ENCODE measurements at places on chromosomes 4 and X. TPM values are rescaled to one million over a fixed set of nuclear protein-coding genes. Genes with fewer than 3 reads are reported as not detected.
A peak's percentile ranks its signal among the peaks of the same experiment; 100 is the strongest.

CFI gene
- total RNA-seq = not detected

HTR2C gene
- total RNA-seq = not detected

RAB9B gene
- 0.75 TPM for total RNA-seq

IL2 gene
- not detected for total RNA-seq

SULT1E1 gene
- not detected for total RNA-seq

TLR8 gene
- total RNA-seq = 0.39 TPM

REPS2 gene
- 9.4 TPM for total RNA-seq

COX7B2 gene
- total RNA-seq = not detected

GLRA2 gene
- total RNA-seq = not detected

WDR19 gene
- 79.8 TPM for total RNA-seq

BRS3 gene
- not detected for total RNA-seq

- peak; percentile 67 for DNase-seq
These were observed 9.4 kb downstream of the FNIP2 start for GRCh38 chr4:158778156-158778711.

DNA sequence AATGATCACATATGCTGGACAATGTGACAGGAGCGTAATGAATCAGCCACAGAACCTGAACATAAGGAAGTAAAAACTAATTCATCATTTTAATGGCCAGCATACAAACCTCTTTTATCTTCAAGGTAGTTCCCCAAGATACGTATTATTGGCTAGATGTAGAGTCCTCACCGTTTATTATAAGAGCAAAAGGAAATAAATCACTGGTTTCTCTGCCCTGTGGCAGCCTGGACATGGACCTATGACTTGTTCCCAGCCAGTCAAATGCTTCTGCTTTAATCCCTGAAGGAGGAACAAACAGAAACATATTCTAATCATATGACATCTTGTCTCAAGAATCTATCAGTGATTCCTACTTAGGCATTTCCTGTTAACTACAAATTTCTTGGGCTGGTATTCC, 86.8 kb upstream of the FAM241A start:
- no peak for DNase-seq

GRCh38 chrX:13845721-13846378, 29.0 kb upstream of the GPM6B start:
- no peak for DNase-seq

DNA sequence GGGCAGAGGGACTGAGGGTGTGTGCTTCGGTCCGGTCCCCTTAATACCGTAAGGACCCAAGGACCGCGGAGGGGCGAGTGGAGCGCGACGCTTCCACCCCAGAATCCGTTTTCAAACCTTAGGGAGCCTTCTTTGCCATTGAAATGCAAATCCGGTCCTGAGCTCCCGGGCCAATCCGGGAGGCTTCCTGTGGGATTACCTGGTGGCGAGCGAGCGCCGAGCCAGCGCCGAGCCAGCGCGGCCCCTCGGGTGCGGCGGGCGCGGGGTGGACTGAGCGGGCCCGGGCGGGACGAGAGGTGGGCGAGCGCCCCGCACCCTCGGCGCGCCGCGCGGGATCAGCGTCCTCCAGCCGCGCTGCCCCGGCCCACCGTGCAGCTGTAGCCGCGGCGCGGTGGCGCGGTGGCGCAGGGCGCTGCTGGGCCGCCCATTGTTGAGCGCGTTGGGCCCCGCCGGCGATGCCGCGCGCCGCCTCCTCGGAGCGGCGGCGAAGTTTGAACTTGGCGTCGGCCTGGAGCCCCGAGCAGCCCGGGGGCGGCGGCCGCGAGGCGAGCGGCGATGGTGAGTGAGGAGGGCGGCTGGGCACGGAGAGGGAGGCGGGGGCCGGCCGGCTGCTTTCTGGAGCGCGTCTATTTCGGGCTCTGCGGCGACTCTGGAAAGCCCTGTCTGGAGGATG, 208.7 kb downstream of the SOWAHB start:
- peak; percentile 18 for DNase-seq

- DNase-seq = peak; percentile 53
These were observed 81.7 kb upstream of the ARHGAP24 start for GRCh38 chr4:85393201-85393600.

- DNase-seq = no peak
These were observed 7.1 kb downstream of the CCDC160 start for GRCh38 chrX:134244043-134244442.

DNA sequence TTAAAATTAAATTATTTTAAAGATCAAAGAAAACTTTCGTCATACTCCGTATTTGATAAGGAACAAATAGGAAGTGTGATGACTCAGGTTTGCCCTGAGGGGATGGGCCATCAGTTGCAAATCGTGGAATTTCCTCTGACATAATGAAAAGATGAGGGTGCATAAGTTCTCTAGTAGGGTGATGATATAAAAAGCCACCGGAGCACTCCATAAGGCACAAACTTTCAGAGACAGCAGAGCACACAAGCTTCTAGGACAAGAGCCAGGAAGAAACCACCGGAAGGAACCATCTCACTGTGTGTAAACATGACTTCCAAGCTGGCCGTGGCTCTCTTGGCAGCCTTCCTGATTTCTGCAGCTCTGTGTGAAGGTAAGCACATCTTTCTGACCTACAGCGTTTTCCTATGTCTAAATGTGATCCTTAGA, at the start of gene CXCL8:
Gene CXCL8, plus strand, starts transcription at position 217 of the 426 bp plus-strand sequence. Its CDS starts 90 bp downstream, at position 307.
- no peak for DNase-seq

GRCh38 chr4:120755864-120756263, 166.7 kb downstream of the PRDM5 start:
- DNase-seq = no peak

DNA sequence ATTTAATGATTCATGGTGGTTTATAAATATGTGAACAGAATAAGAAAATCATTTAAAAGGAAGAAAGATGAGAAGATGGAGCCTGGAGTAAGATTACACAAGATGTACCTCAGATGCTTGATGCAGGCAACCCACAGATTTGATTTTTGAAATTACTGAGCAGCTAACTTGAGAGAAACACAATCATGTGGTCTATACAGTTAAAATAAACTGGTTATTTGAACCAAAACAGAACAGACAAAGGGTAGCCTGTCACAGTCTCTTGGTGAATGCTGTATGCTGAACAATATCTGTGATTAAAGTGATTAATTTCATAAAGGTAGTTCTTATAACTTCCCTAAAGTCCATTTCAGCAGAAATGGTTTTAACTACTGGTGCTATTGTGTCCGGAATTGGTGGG, 4.2 kb downstream of the PI4K2B start:
- no peak for DNase-seq

- DNase-seq = no peak
These were observed 94.0 kb upstream of the TBL1X start for GRCh38 chrX:9370893-9371292.

DNA sequence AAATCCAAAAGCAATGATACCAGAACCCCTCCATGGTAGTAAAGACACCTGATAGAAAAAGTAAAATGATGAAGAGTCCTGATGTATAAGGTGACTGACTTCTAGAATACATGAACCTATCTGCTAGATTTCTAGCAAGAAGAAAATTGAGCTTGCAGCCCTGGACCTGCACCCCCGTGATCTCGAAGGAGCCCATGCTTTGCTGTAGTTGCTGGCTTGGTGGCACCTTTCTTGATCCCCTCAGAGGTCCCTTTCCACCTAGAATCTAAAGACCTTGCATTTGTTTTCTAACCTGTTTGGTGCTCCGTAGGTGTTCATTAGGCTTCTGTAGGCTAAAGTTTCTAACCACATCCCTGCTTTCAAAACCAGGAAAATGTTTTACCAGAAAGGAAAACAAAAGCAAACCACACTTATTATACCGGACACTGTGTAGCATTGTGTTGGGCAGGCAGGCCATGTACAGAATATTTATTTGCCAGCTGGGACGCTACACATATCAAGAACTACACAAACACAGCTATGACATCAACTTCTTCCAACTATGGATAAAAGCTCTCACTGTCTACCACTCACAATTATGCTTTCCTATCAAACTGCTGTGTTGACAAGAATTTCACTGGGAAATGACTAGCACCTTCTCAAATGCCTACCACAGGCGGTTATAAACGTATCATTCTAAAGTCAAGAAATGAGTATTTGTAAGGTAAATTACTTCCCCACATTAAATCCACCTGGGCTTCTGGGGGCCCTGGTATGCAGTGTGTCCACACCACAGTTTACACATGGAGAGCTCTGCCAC, 316.2 kb downstream of the UNC5C start:
- DNase-seq = no peak

- DNase-seq = no peak
These were observed 141.6 kb downstream of the PCDH18 start for GRCh38 chr4:137390707-137391106.

GRCh38 chrX:34585561-34585960, 71.5 kb downstream of the TMEM47 start:
- no peak for DNase-seq

DNA sequence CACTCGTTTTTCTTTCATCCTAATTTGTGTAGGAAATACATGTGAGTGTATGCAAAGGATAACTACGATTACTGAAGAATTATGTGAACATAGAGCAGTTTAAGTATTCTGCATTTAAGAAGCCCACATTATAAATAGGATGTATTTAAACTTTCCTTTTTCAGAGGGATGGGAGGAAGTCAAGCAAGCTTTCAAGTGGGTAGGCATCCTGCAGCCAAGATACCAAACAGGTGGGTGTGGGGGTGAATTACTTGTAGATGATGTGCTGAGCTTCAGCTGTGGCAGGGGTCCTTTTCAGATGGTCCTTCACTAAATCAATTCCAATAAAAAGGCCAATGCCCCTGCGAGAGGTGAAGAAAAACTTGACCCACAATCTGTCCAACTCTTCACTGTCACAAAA, 16.3 kb downstream of the ETNPPL start:
- no peak for DNase-seq

DNA sequence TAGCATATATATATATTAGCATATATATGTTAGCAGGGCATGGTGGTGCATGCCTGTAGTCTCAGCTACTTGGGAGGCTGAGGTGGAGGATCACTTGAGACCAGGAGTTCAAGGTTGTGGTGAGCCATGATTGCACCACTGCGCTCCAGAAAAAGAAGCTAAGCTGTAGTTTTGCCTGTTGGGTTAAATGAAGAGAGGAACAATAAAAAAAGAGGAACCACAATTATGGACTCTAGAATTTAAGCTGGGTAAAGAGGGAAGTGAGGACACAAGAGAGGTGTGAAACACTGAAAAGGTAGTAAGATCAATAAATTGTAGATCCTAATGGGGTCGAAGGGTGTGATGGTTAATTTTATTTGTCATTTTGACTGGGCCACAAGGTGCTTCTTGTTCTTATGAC, 40.5 kb upstream of the HSD17B10 start:
- DNase-seq = peak; percentile 10

DNA sequence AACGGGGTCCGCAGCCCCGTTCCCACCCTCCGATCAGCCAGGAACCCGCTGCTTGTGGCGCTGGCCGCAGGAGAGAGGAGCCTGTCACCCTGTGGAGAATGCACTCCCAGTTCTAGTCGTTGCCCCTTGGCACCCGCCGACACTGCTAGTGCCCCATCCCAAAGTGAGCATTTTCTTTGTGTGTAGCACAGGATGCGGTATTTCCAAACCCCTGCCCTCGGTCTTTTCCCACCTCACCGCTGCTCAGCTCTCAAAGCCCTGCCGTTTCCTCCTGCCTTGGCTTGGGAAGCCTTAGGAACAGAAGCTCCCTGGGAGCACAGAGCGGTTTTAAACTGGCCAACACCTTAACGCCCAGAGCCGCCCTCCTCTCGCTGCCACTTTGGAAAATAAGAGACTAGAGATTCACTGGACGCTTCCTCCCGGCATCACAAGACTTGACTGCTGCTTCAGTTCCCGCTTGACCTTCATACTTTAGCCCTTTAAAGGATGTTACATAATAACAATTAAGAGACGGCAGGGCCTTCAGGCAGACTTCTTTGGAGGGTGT, 772 bp downstream of the CYP4V2 start:
- no peak for DNase-seq

- no peak for DNase-seq
These were observed 269.8 kb upstream of the ARX start for GRCh38 chrX:25285598-25285997.

GRCh38 chrX:76172325-76172893, 453 bp upstream of the PBDC1 start:
- no peak for DNase-seq

- no peak for DNase-seq
These were observed 250.5 kb downstream of the TLL1 start for GRCh38 chr4:166123546-166123945.

DNA sequence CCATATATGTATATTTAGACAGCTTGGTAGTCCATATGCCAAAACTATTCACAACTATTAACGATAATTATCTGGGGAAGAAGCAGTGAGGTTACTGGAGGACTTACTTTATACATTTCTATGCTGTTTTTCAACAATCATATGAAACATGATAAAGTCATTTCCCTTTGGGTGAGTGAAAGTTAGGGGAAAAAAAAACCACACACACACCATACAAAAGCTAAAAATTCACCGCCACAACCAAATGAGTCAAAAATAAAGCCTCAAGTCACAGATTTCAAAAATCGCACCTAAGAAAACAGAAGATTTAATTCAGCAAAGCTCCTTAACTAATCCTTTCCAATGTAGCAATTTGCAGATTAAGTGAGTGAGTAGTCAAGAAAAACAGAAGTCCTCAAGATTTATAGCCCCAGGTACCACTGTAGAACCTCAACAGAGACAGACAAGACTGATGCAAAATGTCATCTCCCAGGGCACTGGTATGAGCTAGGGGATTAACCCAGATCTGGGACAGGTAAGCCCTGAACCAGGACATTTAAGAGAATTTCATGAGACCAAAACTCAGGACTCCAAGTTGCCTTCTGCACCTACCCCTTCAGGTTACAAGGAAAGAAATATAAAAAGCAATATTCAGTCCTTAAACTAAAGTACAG, 35.1 kb downstream of the SYTL4 start:
- no peak for DNase-seq

DNA sequence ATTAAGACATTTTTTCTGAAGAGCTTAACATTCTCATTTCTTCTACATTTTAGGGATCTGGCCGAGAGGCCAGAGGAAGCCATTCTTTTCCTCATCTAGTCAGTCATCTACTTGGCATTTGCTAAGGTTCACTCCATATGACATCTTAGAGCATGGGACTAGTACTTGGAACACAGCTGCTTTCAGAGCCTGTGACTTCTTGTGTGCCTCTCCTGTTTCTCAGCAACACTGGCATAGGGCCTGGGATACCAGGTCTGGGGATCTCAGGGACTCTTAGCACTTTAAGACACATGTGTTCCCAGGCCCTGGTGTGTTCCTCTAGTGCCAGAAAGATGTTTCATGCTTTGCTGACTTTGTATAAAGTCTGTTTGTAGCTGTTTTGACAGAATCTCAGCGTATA, 7.3 kb downstream of the PLP1 start:
- DNase-seq = no peak

DNA sequence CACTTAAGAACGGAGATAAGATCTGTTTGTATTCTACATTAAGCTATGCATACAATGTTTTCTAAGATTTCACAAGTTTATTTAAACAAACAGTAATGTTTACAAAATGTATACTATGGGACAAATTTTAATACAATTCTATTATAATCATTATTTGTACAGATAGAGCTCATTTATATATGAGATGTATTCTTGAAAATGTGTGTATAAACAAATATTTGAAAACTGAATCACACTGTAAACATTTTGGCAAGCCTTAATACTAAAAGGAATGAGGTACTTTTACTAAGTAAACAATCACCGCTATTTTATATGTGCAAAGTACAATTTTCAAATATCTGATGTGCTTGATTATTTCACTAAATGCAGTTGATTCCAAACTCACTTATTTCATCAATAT, 119.2 kb upstream of the MAB21L2 start:
- no peak for DNase-seq

- DNase-seq = peak; percentile 37
These were observed 119.7 kb downstream of the NFKB1 start for GRCh38 chr4:102620697-102621497.
